ENCODE measurements at places on chromosomes 2 and 18.

GRCh38 chr2:54419388-54419787 lies 36.7 kb upstream of the SPTBN1 start:
- no peak for DNase-seq

DNA sequence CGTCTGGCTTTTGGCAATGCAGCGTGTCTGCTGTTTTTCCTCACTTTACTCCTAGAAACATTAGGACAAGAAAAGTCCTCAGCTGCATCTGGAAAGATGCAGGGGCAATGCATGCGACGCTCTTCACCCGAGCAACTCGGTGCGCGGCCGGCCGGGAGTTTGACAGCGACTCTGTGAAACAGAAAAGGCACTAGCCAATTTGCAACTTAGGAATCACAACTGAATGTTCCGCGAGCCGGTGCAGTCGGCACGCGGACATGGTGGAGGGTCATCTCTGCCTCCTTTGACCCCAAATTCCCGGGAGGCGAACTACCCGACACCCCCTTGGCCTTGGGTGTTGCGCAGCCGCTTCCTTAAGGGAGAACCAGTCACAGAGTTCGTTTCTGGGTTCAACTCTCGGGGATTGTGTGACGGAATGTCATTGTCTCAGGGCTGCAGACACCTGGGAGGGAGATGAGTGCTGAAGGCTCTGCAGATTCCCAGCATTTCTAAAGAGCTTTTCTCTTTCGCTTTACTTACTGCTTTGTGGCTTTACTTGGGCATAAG lies 9.8 kb downstream of the NR4A2 start:
- no peak for DNase-seq

DNA sequence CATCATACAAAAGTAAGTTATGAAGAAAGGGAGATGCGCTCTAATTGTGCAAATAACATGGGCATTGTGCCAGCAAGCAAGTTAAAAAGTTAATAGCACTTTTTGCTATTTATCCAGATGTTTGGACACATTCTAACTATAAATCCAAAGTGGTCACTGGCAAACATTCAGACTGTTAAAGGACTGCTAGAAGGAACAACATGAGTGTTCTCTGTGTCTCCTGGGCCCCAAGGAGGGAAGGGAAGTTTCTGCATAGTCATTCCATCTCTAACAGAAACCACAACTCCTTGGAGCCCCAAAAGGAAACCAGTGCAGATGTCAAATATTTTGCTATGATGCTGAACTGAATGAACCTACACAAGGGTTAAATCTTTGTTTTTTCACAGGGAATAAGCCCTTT lies 213.3 kb upstream of the HNRNPA3 start:
- DNase-seq: no peak

- no peak for DNase-seq
Measured at GRCh38 chr2:134407154-134407890, 153.4 kb downstream of the MGAT5 start.

GRCh38 chr2:20185176-20186022 lies 39.5 kb downstream of the SDC1 start:
- DNase-seq: no peak

- DNase-seq: no peak
Measured at GRCh38 chr2:237170020-237170419, 84.3 kb downstream of the COPS8 start.

DNA sequence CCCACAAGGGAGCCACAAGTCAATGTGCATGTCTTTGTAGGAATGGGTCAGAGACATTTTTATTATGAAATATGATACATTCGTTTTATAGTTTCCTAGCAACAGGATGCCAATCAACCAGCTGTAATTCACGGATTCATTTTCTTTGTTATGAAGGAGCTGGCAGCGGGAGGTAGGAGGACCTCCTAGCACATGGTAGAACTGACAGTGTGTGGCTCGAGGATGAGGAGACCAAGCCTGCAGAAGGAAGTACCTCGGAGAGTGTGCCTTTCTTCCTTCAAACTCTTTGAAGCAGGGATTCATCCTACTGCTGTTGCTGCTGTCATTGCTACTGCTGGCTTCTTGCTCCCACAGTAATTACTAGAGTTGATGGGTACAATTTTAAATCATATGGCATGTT lies 504.8 kb upstream of the KLHL29 start:
- DNase-seq: no peak

GRCh38 chr2:128452024-128452411 lies 133.3 kb upstream of the HS6ST1 start:
- DNase-seq: no peak

DNA sequence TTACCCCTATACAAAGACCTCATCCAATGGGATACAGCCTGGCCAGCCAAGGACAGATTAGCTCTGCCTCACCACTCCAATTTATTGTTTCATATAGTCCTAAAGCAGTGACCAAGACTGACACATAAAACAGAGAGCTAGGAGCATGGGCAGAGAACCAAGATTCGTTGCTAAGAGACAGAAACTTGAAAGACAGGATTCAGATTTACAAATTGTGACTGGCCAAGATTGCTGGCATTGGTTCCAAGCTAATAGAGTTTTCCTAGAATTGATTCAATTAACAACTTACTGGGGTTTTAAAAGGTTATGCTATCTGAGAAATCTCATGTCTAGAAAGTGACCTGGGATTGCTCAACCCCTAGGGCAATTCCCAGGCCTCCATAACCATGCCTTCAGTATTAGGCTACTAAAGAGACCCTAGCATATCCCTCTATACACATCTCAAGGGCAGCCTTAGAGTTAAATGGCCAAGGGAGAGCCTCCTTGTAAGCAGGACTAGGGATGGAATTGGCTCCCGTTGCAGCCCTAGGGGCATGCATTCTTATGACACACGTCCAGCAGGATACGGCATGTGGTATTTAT lies 75.6 kb downstream of the ICOS start:
- no peak for DNase-seq

GRCh38 chr2:67996772-67997527 lies 65.9 kb downstream of the C1D start:
- no peak for DNase-seq

DNA sequence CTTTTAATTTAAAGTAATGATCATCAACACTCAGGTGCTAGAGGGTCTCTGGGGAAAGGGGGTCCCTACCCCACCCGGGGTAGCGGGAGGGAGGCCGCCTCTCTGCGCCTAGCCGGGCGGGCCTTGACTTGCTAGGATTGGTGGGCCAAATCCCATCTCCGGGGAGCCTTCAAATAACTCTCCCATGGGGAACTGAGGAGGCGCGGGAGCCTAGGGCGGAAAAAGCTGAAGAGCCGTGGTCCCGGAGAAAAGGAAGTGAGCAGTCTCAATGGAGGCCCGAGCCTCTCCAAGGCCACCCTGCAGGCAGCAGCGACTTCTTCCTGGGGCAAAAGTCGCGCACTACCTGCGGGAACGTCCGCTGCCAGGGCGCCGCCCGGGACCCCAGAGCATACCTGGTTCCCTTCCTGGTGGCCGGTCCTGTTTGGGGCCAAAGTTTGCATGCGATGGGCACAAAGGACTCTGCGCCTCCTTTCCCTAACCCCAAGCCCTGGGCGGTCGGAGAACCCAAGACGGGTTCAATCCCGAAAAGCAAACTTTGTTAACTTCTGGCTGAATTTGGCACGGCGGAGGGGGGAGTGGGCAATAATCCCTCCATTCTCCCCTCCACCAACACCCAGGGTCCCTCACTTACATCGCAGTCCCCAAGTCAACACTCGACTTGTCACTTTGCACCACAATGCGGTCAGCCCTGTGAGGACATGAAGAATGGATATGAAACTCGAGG lies 13.6 kb downstream of the EN1 start:
- DNase-seq: no peak

- no peak for DNase-seq
Measured at GRCh38 chr18:1294229-1294628, 389.6 kb downstream of the ADCYAP1 start.

- DNase-seq: no peak
Measured at GRCh38 chr2:186540941-186541340, 48.9 kb upstream of the ITGAV start.

DNA sequence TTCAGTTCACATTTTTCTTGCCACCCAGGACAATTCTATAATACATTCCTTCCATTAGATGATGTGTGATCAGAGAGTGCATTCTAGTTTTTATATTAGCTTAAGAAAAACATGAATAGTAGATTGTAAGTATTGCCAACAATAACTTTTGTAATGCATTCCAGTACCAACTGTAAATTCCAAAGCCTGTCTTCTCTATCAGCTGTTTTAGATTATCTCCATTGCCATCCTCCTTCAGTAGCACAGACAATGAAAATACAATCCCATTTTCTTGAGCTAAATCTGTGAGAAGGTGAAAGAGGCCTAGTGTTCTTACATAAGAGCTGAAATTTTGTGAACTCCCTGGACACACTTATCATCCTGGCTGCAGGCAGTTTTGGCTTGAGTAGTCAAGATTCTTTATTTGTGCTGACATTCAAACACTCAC lies 103.9 kb downstream of the CCBE1 start:
- DNase-seq: no peak

- no peak for DNase-seq
Measured at GRCh38 chr2:238446371-238446770, 19.6 kb downstream of the ASB1 start.

- no peak for DNase-seq
Measured at GRCh38 chr2:98875081-98875728, 60.8 kb downstream of the CRACDL start.

DNA sequence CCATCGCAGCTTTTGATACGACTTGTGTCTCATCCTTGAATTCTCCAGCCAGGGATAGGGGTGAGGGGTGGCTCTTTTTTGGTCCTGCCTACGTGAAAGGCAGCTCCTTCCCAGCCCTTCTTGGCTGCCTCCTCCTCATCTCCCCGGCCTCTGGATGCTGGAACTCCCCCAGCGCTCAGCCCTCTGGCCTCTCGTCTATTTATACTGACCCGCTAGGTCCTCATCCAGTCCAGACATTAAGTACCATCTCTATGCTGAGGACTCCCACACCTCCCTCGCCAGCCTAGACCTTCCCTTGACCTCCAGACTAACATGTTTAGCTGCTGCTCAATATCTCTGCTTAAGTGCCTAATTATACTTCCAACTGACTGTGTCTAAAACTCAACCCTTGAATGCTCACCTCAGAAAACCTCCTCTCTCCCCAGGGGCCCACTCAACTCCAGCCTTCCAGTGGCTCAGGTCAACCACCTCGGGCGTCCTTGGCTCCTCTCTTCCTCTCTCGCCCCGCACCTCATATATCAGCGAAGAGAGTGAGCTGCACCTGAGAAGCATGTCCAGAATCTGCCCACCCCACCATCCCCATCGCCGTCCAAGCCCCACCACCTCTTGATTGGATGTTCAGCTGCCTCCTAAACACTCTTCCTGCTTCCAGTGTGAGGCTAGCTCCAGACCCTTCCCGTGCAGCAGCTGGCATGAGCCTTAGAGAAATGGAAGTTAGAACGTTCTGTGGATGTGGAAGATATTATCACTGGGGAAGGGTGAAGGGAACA lies 34.8 kb downstream of the TOGARAM2 start:
- no peak for DNase-seq

- DNase-seq: no peak
Measured at GRCh38 chr2:14944562-14945346, 312.2 kb downstream of the LRATD1 start.

DNA sequence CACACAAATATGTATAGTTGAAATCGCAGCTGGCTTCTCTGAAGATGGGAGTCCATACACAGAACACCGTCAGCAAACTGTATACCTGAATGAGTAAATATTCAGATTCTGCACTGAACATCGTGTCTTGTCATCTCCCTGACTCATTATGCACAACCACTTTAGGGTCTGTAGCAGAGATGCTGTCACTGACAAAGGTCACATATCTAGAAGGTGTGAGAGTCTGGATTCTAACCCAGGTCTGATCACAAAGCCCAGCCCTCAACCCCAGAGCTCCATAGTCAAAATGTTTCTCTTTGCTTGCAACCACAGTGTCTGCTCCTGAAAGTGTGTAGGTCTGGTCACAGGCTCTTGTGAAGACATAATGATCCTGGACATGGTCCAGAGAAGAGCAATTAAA lies 78.3 kb upstream of the PAX8 start:
- no peak for DNase-seq

GRCh38 chr2:71478806-71479205 lies 25.4 kb downstream of the DYSF start:
- no peak for DNase-seq

GRCh38 chr2:222433332-222434173 lies 9.2 kb downstream of the SGPP2 start:
- no peak for DNase-seq

- no peak for DNase-seq
Measured at GRCh38 chr2:135203944-135204343, 151.9 kb downstream of the RAB3GAP1 start.

- DNase-seq: no peak
Measured at GRCh38 chr2:168671932-168672331, 130.5 kb upstream of the NOSTRIN start.

DNA sequence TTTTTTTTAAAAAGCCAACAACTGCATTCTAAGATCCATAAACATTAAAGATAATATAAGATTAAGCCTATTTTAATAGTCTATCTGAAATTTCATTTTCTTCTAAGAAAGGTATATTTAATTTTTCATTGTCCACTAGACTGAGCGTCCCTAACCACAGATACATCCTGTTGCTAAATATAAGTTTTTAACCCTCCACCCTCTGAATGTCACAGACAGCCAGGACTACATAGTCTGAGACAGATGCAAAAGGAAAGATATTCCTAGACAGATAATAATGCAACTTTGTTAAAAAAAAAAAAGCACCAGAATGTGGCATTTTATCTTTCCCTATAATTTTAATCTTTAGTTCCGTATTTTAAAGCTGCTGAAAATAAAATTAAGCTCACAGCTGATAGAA lies 114.6 kb downstream of the ZEB2 start:
- DNase-seq: no peak

DNA sequence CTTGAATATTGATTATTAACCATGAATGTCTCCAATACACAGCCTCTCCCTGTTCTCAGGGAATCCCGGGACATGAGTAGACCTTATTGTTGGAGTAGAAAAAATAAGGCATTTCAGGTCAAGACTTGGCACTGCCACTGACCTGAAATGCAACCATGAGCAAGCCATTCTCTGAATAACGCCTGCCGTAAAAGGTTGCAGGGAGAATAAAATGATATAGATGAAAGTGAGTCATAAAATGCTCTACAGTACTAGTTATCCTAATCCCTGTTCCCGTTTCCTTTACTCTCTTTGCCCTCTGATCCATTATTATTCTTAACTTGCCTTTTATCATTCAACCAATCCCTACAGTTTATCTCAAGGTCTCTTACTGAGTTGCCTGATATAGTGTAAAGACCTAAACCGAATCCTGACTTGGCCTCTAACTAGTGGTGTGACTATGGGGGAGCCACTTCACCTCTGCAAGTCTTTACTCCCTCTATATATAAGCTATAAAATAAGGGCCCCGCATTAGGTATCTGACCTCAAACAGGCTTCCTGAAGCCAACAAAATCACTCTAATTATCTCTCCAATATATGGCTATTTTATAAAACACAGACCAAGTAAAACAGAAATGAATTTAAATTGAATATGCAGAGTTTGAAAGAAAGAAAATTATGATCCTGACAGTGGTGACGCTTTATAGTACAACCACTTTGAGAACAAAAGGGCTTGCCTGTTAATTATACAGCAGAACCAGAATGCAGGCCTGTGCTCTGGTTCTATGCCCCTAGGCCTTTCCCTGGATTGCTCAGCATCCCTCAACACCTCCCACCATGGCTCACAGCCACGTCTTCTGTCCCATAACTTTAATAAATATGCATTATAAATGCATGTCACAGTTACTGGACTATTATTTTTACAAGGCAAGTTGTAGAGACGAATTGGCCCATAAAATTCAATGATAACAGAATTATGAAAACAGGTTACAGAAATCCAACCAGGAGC lies 183.1 kb downstream of the STK39 start:
- DNase-seq: no peak

Measured in cortex of kidney (tissue), 1 donor.